ENCODE measurements at places on chromosomes 4 and X. TPM values are rescaled to one million over a fixed set of nuclear protein-coding genes. Genes with fewer than 3 reads are reported as not detected.
A peak's percentile ranks its signal among the peaks of the same experiment; 100 is the strongest.

Gene ZNF595
- 33.8 TPM for total RNA-seq

GRCh38 chr4:138510053-138510452 lies 267.9 kb upstream of the SLC7A11 start:
- no peak for DNase-seq

Gene ADAM29
- not detected for total RNA-seq

Gene HPGD
- total RNA-seq = 527 TPM

DNA sequence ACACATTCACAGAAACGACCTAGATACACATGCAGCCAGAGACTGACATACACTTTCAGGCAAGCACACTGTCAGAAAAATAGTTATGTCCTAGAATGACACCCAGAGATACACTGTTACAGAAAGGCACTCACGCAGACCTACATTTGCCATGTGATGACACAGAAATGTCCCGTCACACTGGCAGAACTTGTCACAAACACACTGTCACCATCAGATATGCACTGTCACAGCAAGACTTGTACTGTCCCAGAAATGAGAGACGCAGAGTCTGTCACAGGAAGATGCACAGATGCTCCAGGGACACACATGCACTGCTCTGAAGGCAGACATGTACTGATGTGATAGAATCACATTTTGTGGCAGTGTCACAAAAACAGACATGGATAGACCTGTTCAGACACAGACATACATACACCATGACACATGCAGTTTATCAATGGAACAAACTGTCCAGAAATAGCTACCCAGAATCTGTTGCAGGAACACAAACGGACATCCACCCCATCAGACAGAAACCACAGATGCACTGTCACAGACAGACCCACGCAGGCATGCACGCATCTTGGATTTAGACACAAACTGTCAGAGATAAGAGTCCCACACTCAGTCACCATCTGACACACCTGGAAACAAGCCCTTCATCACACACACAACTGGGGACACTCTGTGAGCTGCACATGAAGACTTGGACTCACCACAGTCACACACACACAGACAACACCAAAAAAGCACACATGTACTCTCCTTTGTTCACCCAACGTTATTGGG lies 1.3 kb upstream of the PIM2 start:
- no peak for DNase-seq

Gene HTN3
- total RNA-seq = not detected

DNA sequence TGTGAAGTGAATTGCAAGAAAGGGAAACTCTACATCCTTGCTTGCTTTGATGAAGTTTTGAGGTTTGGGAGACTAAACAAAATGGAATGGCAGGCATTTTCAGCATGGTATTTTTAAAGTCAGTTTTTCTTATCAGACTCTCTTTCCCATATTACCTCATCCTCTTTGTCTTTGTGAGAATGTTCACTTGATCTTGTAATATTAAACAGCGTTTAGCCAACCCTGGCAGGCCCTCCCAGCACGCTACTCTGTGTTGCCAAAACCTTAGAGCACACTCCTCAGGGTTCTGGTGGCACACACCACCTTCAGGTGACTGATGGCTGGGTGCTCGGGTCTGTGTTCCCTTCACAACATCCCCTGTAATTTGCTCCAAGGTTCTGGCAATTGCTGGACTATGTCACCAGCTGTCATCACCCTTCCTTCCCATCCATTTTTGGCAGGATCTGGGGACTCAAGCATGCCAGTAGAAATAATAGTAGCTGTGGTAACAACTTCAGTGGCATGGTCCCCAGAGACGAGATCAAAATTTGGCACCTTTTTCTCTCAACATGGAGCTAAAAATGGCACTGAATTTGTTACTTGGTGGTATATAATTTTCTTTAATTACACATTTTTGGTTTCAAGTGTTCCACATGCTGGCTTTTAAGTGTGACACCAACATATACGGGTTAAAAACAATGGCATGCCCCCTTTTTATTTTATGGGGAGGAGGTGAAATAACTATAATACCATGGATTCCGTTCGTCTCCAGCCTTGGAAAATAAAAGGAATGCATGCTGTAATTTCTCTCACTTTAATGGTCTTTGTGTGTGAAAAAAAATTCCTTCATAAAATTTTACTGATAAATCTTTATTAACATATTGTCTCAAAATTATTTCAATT lies 273.1 kb downstream of the DCTD start:
- no peak for DNase-seq

- no peak for DNase-seq
These were observed 5.7 kb downstream of the ELK1 start for GRCh38 chrX:47644557-47645091.

DNA sequence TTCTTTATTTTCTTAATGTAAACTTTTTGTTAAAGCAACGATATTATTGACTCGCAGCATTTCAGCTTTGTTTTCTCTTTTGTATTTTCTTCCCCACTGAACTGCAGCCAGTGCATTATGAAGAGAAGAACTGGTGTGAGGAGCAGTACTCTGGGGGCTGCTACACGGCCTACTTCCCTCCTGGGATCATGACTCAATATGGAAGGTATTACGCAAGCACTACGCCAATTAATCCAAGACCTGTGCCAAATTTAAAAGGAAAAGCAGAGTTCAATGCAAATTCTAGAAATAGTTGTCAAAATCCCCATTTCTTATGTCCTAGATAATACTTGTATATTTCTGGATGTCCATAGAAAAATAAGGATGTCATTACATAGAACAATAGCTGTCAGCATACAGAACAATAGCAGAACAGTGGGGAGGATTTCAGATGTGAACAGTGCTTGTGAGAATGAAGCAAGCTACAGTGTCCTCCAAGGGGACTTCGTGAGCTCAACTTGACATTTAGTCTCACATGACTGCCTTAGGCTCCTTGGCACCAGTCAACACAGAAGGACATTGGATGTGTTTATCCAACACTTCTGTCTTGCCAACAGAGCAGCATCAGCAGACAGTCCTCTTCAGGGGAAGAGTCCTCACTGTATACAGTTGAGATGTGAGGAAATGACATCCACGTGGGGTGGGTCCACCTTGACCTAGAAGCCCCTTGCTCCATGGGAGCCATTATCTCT lies 85.9 kb downstream of the MAOA start:
- DNase-seq = no peak

DNA sequence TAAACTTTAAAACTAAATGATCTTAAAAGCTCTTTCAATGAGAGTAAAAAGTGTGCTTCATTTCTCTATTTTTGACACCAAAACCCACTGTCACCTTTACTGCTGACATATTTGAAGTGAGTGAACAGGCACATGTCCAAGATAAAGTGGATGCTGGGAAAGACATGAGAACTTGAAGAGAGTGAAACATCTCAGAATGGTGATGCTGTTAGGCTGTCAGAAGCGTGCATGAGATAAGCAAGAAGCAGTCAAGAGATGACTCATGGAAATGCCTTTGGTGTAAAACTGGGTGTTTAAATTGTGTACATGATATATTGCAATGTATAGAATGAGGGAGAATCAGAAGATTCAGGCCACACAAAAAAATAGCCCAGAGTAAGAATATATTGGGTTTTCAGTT lies 21.8 kb upstream of the GBA3 start:
- no peak for DNase-seq

DNA sequence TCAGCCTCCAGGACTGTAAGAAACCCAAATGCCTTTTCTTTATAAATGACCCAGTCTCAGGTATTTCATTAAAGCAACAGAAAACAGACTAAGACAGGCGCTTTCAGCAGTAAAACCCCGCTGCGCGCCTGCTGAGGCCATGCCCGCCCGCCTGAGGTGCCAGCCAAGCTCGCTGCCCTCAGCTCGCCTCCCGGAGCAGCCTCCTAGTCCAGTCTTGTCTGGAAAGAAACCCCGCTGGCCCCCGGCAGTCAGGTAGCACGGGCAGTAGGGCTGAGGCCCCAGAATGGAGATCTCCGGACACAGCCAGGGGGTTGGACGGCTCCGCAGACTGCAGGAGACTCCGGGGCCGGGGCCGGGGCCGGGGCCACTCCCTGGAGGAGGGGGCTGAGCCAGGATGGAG lies 31.7 kb downstream of the ZFYVE28 start:
- no peak for DNase-seq

Gene GLUD2
- total RNA-seq = 2.5 TPM

Gene MAML3
- 23.4 TPM for total RNA-seq

GRCh38 chr4:8560265-8561047 lies 19.7 kb upstream of the GPR78 start:
- no peak for DNase-seq

Gene MAGEA2B
- not detected for total RNA-seq

DNA sequence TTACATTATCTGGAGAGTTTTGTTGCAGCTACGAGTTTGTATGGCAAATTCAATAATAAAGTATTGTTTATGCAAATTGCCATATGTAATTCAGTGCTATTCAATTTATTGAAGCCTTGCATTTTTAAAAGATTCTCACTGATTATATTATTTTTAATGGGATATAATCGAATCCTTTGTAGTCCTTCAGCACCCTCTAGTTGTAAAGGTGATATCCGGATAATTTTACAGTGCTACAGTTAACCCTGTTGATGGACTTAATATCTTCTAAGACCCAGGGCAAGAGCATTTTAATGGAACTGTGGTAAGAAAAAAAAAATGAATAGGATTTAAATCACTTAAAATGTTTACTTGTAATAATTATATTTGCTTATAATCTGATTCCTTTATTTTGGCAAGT lies 48.5 kb upstream of the GRIA2 start:
- DNase-seq = no peak

GRCh38 chr4:2536193-2537010 lies at the start of gene FAM193A:
Gene FAM193A (plus strand): TSS chr4:2536647. CDS start chr4:2536916, 269 bp downstream.
- DNase-seq = peak; percentile 99

Measured in ureter (tissue), 1 donor.